ENCODE measurements at places on chromosomes 2 and 18.
A peak's percentile ranks its signal among the peaks of the same experiment; 100 is the strongest.

DNA sequence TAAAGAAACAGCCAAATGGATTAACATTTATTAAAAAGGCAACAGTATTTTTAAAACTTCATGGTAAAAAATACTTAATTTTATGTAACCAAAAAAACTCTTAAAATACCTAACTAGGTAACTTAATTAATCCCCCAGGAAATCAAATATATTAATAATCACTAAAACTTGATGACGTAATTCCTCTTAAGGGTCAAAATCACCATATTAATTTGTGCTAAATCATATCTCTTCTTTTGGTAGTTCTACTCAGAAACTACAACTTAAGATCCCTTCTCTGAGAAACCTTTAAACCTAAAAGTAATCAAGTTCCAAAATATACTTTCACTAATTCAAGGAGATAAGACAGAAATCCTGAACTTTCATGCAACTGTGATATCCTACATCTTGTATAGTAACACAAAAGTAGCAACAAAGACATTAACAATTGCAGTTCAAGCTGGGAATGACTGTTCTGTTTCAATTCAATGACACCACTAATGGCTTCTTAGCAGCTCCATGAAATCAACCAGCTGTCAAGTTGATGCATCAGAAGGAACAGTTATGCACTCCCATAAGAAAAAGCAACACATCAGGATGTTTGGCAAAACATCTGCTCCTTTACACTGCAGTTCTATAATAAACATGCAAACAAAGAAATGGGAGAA is 4.0 kb downstream of the BAZ2B start:
- DNase-seq: peak; percentile 29

DNA sequence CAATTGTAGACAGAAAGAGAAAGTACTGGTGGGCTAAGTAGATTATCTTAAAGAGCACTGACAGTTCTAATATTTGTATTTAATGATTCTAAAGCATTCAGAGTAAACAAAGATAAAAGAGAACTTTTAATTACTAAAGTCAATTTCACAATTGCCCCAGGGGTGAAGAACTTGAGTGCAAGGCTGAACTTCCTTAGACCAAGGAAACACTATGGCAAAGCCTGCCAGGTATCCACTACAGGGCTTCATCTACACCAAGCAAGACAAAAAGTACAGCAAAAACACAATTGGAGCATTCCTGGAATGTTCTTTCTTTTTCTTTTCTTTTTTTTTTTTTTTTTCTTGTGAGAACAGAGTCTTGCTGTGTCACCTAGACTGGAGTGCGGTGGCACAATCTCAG is 46.9 kb upstream of the NDUFV2 start:
- no peak for DNase-seq

DNA sequence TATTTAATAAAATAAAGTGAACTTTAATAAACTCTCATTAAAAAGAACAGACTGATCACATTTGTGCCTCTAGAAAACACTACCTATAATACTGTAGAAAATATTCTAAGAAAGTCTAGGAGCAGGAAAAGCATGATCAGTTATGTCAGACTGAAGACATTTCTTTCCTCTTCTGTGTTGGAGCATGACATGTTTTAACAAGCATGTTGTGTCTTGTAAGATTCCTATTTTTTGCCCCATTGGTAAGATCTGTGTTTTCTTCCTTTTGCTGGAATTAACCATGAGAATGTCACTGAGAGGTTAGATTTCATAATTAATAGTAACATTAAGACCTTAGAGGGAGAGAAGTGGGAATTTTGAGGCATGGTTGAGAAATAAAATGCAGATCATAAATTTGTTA is 27.7 kb downstream of the LAMA3 start:
- no peak for DNase-seq

GRCh38 chr2:84417453-84418145 is 41.5 kb downstream of the SUCLG1 start:
- DNase-seq: no peak

- DNase-seq: no peak
Measured at GRCh38 chr2:2127467-2127866, 203.6 kb downstream of the MYT1L start.

DNA sequence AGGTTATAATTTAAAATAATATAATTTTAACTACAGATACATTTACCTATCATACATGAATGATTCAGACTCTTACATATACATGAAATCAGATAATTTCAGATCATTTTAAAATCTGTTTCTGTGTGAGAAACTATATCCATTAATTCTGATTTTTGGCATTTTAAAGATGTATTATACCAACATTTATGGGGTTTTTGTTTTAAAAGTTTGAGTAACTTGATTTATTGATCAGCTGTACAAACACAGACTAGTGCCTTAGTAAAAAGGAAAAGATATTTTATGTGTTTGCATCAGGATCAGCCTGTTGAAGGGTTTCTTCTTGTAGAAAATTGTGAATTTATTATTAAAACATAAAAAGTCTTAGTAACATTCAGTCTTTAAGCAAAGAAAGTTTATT is 59.9 kb downstream of the KIAA1328 start:
- no peak for DNase-seq
